Stimulated activated CD8-positive, alpha-beta memory T cell treated with anti-CD3 and anti-CD28 coated beads, Interleukin-4, amount 100 ng/mL, for 1 hour (primary cell): ENCODE measurements at places on chromosomes 4 and X.

DNA sequence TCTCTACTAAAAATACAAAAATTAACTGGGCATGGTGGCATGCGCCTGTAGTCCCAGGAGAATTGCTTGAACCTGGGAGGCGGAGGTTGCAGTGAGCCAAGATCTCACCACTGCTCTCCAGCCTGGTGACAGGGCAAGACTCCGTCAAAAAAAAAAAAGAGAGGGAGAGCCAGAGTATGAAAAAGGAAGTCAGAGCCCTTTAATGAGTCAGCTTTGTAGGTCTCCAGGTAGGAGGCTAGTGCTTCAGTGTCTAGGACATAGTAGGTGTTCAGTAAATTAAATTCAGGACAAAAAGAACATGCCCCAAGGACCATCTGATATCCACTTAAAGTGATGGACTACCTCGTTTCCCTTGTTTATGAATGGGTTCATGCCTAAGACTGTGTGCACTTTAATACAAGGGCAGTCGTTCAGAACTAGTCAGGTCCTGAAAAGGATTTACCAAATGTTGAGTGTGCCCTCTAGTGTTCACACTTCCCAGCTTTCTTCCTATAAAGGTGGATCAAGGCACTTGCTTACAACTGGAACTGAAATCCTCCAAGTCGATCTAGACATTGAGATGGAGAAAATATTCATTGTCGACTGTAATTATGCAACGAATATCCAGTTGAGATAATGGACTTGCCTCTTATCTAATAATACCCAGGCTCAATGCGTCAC is 29.0 kb downstream of the F9 start:
- no peak for DNase-seq

GRCh38 chr4:108370291-108371141 is 201.8 kb upstream of the LEF1 start:
- no peak for DNase-seq

DNA sequence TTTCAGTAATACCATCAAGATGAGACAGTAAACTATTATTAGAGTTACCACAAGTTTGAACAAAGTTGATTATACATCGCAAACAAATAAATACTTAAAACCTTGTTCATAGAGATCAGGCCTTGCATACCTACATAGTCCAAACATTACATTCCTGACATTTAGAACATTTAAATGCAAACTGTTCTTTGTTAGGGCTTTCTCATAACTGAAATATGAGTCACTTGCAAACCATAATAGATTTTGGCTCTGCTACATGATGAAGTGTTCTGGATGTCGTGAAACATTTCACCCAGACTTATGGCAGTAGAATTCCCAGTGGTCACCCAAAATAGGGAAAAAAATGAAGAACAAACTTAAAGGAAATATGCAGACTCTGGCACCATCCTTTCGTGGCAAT is 75.0 kb downstream of the FAT4 start:
- DNase-seq = no peak

GRCh38 chrX:110915570-110915969 is 120.0 kb upstream of the CHRDL1 start:
- no peak for DNase-seq

DNA sequence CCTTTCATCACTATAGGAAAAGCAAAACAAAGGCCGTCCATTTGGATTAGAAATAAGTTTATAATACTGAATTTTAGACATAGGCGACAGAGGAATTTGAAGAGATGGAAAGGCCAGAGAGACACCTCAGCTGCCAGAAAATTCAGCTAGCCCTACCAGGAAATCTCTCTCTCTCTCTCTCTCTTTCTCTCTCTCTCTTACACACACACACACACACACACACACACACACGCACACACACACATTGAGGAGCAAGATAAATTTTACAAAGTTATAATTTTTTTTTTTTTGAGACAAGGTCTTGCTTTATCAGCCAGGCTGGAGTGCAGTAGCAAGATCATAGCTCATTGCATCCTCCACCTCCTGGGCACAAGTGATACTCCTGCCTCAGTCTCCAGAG is 1.4 kb downstream of the XK start:
- DNase-seq = no peak

DNA sequence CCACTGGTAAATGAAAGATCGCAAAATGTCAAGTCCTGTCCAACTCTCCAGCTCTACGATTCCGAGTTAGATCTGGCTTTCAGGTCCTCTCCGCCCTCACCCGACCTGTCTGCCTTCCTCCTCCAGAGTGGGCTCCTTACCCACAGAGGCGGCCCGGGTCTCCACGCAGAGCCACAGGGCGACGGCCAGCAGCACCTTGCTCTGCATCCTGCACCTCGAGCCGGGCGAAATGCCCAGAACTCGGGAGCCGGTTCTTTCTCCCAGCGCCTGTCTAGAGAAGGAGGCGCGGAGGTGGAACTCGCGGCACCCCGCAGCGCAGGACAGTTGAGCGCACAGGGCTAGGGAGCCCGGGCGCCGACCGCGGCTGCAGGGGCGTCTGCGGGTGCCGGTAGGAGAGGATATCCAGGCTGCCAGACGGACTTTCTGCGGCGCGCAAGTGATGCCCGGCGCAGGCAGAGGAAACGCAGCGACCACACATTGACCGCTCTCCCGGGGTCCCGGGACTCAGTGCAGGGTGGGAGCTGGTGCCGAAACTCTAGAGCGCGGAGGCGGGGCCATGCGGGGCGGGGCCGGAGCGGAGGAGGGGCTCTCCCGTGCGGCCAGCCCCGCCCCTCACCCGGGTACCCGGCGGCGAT is at the start of gene KDR:
Gene KDR, minus strand, starts transcription at position 509 of the 635 bp plus-strand sequence. Its CDS starts 302 bp downstream, at position 207.
- DNase-seq = no peak
